GM19239 (cell line): ENCODE measurements at places on chromosomes 5 and 9.

- DNase-seq = no peak
Observed at GRCh38 chr9:116549786-116550660, 137.1 kb upstream of the TRIM32 start.

DNA sequence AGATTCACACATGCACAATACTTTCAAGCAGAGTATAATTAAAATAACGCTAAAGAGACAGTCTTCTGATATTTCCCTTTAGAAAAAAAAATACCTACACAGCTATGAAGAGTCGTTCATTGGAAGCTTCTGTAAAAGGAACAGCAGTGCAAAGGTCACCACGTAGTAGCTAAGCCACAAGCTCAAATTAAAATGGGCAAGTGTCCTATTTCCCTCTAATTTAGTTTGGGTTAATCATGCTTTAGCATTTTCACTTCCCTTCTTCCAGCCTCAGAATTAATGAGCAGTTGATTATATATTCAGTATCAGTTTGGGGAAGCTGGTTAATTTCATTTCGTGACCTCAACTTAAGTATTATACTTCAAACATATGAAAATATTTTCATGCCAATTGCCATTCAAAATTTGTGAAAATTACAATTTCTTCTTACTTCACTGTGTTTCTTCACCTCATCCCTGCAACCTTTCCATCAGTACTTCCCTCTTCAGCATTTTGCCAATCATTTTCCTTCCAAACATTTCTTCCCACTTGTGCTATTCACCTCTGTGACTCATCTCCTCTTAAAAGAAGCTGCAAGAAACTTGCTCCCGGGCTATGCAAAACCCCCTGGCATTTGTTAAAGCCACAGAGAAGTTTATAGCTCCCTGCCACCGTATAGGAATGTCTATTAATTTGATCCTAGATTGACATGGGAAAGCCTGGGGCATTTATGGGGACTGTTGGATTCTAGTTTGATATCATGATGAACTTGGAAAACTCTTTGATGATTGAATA lies 83.0 kb downstream of the DMRTA1 start:
- DNase-seq = no peak

GRCh38 chr9:107862323-107862722 lies 372.8 kb upstream of the KLF4 start:
- DNase-seq = no peak

- DNase-seq = no peak
Observed at GRCh38 chr5:157902449-157903116, 43.6 kb upstream of the CLINT1 start.

DNA sequence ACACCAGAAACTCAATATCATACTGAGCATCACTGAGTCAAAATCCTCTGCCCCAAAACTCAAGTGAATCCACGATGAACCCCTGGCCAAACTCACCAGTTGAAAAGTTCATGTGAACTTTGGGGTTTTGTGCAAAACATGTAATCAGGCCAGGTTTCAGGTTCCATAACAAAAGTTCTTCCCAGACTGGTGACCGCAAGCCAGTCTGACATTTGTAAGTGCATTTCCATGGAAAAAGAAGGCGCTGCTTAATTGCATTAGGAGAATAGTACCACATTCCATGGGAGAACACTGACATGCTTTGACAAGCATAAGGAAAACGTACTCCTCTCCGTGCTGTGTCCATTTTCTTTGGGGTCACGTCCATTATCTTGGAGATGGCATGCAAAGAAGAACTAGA lies 567.0 kb downstream of the BNC2 start:
- DNase-seq = no peak

DNA sequence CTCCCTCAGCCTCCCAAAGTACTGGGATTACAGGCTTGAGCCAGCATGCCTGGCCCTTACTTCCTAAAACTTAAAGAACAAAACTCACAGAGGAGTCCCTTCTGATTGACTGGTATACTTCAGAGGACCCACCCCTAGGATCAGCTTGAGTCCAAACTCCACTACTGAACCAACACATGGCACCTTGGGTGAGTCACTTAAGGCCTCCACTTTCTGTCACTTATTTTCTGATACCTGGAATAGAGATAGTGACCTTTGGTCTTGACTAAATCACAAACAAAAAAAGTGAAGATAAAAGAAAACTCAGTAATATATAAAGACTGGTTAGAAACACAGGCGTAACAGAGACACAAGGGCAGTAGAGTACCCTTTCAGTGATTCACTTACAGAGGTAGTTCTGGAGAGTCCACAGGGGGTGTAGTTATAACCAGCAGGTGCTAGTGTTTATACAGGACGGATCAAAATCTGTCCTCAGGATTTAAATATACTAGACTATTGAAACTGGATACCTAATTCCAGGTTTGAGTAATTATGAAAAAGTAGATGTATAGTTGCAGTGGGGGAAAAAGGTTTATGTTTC lies 274.3 kb upstream of the ANKRD55 start:
- DNase-seq = no peak

DNA sequence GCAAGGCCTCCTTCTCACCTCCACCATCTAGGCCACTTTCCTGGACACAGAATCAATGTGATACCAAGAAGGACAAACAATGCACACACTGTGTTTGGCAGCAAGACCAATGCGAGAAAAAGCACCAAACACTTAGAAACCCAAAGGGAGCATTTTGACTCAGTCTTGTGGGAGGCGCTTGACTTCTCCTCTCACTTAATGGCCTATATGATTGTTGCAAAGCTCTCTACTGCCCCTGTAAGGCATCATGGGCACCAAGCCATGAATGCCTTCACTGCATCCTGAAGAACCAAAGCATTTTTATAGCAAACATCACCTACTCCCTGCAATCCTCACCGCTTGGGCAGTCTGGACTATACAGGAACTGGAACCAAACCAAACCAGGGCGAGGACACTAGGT lies 57.5 kb downstream of the CDH6 start:
- no peak for DNase-seq

DNA sequence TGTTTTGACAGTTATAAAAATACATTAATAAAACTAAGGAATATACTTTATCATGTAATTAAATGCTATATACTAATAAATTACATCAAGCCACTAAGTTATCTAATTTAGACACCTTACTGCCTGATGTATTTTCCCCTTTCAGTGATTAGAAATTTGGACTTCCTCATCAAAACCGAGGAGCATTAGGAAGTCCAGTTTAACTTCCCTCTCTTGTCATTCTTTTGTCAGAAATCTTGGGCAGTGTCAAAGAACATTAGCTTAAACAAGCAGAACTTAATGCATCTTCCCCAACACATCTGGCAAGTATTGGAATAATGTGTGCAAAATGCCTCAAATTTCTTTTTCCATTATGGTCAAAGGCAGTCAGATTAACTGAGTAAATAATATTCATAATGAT lies 81.6 kb downstream of the PLPP1 start:
- no peak for DNase-seq

- DNase-seq = no peak
Observed at GRCh38 chr5:38289457-38289856, 31.1 kb downstream of the EGFLAM start.

- no peak for DNase-seq
Observed at GRCh38 chr9:136364942-136365774, 1.6 kb upstream of the DNLZ start.

DNA sequence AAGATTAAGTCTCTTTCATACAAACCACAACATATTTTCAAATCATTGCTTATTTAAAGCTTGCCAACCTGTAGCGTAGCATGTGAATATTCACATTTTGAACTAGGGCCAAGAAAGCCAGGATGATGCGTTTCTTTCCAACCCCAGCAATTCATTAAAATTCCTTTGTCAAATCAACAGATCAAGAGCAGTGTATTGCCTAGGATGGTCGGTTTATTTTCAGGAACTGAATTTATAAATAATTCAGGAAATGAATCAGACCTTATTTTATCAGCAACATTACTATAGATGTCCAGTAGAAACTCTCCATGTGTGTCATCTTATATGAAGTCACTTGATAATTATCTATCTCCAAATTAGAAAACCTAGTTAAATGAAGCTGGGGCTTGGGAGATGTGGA lies 13.2 kb upstream of the AUH start:
- DNase-seq = no peak

DNA sequence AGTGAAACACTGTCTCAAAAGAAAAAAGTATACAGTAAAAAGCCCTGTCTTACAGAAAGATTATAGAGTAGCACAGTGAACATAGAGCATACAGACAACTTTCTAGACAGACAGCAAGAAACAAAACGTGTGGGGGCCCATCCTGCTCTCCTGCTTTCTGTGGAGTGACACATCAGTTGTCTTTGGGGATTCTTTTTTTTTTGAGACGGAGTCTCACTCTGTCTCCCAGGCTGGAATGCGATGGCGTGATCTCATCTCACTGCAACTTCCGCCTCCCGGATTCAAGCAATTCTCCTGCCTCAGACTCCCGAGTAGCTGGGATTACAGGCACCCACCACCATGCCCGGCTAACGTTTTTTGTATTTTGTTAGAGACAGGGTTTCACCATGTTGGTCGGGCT lies 14.9 kb downstream of the CDHR2 start:
- no peak for DNase-seq

DNA sequence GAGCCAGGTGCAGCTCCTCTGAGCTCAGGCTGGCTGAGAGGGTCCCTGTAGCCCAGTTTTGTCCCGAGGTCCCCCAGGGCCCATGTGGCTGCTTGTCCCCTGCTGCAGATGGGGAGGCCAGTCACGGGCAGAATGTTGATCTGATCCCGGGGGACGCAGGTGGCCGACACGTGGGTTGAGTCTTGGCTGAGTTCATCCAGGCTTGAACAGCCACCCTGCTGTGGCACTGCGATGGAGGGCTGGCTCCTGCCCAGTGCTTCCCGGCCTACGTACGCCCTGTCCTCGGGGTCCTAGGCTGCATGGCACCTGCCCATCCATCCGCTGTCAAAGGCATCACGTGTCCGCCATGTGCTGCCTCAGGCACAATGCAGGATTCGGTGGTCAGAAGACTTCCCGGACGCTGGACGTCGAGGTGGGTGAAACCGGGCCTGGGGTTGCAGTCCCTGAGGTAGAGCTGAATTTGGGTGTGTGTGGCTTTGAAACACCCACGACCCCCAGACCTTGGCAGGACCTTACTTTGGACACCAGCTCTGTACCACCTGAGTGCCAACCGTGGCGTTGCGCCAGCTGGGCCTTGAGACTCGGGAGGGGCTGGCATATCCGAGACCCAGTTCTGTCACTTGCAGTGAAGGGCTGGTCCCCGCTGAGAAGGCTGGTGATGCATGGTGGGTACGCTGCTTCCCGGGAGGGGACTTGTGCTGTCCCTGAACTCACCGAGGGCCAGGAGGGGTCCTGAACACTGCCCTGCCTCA lies 22.3 kb downstream of the RXRA start:
- no peak for DNase-seq

- no peak for DNase-seq
Observed at GRCh38 chr9:81028504-81028903, 660.8 kb downstream of the TLE1 start.

GRCh38 chr5:177089127-177089526 lies 2.4 kb downstream of the FGFR4 start:
- DNase-seq = no peak

GRCh38 chr5:171543148-171543815 lies 123.8 kb downstream of the FGF18 start:
- DNase-seq = no peak

- no peak for DNase-seq
Observed at GRCh38 chr5:759781-760362, 24.7 kb downstream of the ZDHHC11B start.

- DNase-seq = no peak
Observed at GRCh38 chr5:36772276-36773140, 104.1 kb upstream of the NIPBL start.

GRCh38 chr5:65481171-65481581 lies 544 bp downstream of the ADAMTS6 start:
- no peak for DNase-seq

- DNase-seq = no peak
Observed at GRCh38 chr5:82674671-82675070, 396.5 kb upstream of the RPS23 start.

DNA sequence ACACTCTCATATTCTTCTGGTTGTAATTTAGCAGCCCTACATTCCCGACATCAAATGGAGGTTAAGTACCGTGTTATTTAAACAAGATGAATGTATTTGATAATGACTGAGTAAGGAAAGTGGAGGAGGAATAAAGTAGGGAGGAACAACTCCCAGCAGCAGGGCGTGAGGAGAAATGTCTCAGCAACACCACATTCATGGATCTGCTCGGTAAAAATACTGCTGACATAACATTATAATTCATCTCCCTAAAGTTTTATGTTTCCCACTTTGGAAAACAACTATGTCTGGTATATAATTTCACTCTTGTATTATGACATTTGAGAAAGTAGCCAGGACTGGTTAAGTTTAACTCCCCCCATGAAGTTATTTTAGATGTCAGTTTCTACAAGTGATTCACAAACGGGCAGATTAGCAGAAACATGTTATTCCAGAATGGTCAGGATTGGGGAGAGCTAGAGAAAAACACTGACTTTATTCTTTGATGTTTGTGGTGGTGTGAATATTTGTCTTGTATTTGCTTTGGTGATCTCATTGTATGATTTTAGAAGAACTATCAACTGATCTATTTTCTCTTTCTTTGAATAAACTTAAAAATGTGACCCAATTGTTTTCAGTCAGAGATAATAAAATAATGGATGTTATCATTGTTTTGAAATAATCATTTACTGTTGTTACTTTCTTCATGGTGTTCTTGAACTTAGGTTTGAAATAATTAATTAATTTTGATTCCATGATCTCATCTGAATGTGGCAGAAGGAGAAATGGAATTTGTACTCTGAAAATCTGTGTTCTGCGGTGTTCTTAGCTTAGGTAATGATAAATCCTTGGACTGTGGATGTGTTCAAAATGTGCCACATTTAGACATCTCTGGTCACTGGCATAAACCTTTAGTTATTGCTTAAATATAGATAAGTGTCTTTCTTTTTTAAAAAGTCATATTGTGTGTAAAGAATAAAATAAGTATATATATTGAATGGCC lies 303.6 kb upstream of the ZNF608 start:
- no peak for DNase-seq

DNA sequence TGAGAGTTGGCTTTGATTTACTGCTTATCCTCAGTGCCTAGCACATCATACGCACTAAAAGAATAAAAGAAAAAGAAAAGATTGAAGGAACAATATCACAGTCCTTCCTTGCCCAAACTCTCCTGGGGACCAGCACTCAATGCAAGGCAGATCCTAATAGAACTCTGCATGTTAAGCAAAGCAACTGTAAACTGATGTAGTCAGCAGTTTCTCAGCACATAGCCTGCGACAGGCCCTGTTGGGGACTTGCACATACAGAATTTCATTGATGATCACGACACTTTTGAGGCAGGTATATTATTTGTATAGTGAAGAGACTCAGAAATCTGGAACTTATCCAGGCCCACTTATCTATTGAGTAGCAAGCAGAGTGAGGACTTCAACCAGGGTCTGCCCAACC lies 15.4 kb downstream of the NIPAL4 start:
- no peak for DNase-seq

- DNase-seq = no peak
Observed at GRCh38 chr5:96936431-96937320, 796 bp downstream of the LNPEP start.

- no peak for DNase-seq
Observed at GRCh38 chr9:9033022-9033421, 1233.4 kb upstream of the DMAC1 start.

GRCh38 chr9:72327631-72328030 lies 37.4 kb downstream of the ZFAND5 start:
- DNase-seq = no peak
